ENCODE measurements at places on chromosomes 13 and 19.

DNA sequence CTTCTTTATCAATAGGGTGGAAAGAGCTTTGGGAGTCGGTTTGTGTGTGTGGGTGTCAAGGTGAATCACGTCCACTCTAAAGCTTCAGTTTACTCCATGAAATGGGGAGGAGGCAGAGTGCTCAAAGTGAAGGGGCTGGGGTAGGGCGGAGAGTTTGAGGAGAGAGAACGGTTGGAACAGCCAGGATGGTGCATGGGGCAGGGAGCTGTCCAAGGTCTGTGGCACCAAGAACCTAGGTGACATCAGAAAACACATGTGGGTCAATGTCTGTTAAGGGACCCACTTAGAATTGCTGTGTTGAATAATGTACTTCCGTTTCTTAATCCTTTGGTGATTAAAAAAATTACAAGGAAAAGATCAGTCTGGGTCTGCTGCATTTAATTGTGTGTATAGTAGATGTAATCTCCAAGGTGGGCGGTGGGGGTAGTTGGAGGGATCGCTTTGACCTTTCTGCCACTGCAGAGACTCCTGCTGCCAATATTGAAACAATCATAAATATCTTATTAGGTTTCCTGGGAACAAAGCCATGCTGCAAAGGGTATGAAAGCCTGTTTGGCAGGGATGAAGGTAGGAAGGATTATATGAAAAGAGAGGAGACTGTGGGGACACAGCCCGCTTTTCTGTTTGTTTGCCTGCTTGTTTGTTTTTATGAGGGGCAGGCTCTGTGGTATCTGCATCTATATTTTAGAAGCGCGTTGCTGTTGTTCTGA, 122.3 kb downstream of the ATP8A2 start:
- no peak for DNase-seq

DNA sequence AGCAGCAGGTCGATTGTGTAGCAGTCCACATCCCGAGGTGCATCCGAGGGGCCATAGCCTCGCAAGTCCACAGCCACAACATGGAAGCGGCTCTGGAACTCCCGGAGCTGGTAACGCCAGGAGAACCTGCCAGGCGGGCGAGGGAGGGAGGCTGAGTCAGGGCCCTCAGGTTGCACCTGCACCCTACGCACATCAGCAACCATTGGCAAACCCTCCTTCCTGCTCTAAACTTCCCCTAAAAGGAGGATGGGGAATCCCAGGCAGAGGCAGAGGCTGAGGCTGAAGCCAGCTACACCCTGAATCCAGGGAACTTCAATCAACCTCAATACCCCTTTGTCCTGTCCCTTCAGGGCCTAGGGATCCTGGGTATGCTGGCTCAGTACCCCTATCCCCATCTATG, 977 bp downstream of the EPHX3 start:
- no peak for DNase-seq

- no peak for DNase-seq
These were observed 10.0 kb upstream of the OR1M1 start for GRCh38 chr19:9076901-9077300.

GRCh38 chr13:98251708-98252107, 74.6 kb upstream of the RNF113B start:
- DNase-seq = no peak

GRCh38 chr19:4624301-4624700, 15.0 kb upstream of the TNFAIP8L1 start:
- no peak for DNase-seq

GRCh38 chr13:33797622-33798021, 20.3 kb upstream of the RFC3 start:
- no peak for DNase-seq

DNA sequence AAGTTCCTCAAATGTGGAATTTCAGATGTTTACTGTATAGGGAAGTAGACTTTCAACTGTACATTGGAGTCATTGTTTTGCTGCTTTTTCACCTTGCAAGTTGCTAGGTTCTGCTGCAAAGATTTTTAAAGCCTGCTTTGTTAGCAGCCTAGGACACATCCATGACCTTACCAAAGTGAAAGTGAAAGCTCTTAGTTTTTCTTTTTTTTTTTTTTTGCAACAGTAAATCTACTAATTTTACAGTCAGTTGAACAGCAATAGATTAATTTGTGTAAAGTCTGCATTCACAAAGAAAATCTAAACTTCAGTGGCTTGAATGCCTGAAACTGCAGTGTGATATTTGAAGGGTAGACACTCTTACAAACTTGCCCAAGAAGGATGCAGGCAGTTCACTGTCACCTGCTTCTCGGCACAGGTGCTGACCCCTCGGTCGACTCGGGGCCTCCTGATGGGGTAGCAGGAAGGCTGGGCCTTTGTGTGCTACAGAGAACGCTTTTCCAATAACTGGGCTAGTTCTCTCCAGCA, 5.0 kb upstream of the MTIF3 start:
- DNase-seq = no peak

- no peak for DNase-seq
These were observed 606 bp downstream of the ERCC5 start for GRCh38 chr13:102846261-102847015.

- DNase-seq = no peak
These were observed 73.8 kb downstream of the MAP4K1 start for GRCh38 chr19:38543807-38544568.

- no peak for DNase-seq
These were observed 232.2 kb downstream of the TUBA3C start for GRCh38 chr13:18949489-18949761.

DNA sequence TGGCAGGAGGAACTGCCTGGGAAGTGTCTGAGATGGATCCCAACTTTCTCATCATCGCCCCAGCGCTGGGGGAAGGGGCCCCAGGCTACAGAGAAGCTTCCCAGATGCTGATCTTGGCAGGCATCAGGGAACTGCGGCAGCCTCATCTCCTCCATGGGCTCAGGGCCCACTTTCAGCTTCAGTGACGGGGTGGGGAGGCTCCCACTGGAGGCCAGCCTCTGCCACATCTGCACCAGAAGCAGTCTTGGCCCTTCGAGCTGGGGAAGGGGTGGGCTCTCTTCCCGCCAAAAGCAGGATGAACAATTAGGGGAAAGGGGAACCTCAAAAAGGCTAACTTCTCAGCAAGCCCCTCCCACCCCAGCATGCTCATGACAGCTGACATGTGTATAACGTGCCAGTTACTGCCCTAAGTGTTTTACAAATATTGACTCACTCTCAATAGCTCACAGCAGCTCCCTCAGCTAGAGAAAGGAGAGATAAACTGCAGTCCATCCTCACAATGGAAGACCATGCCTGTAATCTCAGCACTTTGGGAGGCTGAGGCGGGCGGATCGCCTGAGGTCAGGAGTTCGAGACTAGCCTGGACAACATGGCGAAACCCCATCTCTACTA, 7.1 kb upstream of the S1PR2 start:
- DNase-seq = no peak

DNA sequence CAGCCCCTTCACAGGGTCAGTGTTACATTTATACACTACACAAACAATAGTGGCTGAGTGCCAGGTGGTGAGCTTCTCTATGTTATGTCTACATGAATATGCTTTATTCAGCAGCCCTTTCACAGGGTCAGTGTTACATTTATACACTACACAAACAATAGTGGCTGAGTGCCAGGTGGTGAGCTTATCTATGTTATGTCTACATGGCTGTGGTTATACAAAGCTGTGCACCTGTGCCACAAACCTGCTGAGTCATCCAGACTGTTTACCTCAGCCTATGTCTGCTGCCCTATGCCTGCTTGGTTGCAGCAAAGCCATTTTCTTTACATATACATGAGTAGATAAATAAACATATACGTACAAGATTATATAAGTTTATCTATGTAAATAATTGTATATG, 76.5 kb downstream of the ZNF726 start:
- no peak for DNase-seq

DNA sequence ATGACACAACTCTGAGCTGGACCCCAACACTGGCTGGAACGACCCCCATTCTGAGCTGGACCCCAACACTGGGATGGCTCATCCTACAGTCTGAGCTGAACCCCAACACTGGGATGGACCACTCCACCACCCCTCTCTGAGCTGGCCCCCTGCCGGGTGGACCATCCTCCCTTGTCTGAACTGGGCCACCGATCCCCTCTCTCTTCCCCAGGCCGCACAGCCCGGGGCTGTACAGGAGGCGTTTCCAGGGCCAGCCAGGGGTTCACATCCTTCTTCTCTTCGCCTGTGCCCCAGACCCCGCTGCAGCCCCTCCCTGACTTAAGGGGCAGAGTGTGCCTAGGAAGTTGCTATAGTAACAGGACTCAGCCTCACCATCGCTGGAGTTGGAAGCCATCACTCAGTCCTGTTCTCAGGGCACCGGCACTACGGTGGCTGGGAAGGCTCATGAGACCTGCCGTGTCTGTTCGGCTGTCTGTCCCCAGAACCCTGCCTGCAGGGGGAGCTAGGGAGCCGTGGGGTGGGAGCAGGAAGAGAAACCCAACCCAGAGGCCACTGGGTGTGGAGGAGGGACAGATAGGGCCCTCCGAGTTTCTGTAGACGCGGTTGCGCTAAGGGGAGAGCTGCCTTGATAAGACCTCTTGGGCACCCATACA, 3.7 kb downstream of the PRKACA start:
- DNase-seq = no peak

GRCh38 chr13:26401578-26402021, 147.7 kb downstream of the CDK8 start:
- no peak for DNase-seq

DNA sequence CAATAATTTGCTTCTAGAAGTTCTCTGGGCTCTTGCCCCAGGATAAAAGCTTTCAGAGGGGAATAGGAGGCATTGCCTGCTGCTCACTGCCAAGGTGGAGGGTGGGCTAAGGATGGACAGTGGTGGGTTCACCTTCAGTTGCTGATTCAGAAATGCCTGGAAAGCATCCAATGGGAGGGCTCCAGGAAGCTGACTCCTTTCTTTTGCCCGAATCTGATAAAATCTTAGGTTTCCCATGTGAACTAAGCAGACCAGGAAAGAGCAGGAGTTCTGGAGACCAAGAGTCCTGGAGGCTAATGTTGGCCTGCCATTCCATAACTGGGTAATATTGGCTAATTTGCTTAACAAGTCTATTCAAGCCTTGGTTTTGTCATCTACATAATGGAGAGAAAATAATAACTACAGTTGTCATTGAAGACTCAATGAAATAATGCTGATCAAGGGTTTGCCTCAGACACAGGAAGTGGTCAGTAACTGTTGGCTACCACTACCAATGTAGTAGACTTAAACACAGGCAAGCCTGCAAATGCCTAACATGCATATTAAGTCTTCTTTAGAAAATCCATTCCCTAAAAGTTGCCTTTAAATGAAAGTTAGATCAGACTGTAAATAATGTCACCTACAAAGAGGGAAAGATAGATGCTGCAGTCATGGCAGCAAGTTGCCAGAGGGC, 528.4 kb upstream of the NBEA start:
- DNase-seq = no peak

- no peak for DNase-seq
These were observed 912 bp downstream of the SSC5D start for GRCh38 chr19:55488986-55489710.

DNA sequence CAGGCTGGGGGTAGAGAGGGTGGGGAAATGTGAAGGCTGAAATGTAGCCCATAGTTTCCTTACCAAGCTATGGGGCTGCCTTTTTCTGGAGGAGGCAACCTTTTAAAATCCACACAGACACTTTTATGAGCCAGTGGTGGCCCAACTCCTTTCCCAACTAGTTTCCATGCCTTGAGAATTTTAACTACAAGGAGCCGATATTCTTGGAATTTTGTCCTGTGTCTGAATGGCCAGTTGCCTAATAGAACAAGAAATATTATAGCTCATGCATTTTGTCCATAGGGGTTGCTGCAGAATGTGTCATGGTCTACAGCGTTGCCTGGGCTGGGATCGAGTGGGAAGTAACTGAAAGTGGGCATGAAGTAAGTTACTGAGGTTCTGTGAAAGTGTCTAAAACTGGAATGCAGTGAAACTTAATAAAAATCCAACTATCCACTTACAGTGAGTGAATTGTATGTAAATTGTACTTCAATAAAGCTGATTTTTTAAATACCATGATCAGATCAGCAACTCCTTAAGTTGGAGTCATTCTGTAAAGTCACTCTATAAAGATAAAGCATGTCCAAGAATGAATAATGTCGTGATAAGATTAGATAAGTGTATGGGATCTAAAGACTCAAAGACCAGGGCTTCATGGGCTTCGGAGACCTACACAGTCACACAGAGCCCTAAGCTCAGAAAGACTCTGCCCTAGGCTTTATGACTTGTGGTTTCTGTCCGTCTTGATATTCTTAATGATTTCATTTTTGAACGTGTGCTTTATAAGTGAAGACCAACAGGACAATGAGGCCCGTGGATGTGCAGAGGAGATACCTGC, 122.6 kb upstream of the FNDC3A start:
- no peak for DNase-seq

- DNase-seq = peak; percentile 4
These were observed 13.5 kb downstream of the TM9SF2 start for GRCh38 chr13:99514801-99515200.
